ENCODE measurements at places on chromosomes 3 and 15.

GRCh38 chr3:12584083-12584482 lies 27.2 kb downstream of the MKRN2 start:
- DNase-seq, result no peak

- DNase-seq, result no peak
Observed at GRCh38 chr15:101049856-101050622, 130.9 kb downstream of the LRRK1 start.

- DNase-seq, result no peak
Observed at GRCh38 chr3:6025032-6025431, 835.9 kb upstream of the GRM7 start.

GRCh38 chr15:64456634-64457108 lies 3.7 kb upstream of the ZNF609 start:
- no peak for DNase-seq

DNA sequence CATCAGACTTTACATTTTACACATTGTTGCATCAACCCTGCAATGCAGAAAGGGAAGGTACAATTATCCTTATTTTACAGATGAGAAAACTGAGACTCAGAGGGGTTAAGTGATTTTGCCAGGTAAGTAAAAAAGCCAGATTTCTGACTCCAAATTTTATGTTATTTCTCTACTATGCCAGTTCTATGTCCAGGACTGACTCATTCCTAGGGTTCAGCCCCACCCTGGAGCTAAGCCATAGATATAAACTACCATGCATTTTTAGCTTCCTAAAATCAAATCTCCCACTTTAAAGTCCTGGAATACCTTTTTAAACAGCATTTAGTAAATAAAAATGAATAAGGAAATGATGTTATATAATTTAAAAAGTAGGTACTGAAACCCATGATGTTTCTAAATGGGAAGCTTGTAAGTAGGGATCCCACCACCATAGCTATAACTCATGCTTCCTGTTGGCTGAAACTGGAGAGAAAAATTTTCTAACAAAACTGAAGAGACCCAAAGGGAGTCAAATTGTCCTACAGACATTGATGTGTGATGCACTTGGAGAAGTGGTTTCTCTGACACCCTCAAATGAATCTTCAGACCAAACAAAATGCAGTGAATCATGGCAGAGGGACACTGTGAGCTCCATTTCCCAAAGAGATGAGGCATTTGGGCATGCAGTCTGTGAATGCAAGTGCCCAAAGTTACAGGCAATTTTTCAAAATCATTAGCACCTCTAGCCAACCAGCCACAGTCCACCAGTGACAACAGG lies 301.7 kb upstream of the UMPS start:
- no peak for DNase-seq

DNA sequence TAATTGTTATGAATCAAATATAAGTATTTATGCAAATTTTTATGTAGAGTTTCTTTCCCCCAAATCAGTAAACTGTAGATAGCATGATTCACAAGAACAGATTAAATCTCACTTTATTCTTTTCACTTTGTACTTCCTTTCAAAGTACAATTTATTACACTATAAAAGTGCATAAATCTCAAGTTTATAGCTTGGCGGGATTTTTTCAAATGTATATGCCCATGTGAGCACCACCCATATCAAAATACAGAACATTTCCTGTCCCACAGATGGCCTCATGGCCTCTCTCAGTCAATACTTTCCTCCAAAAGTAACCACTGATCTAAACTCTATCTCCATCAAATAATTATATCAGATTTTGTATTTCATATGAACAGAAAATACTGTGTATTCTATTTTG lies 196.1 kb upstream of the THRB start:
- no peak for DNase-seq

GRCh38 chr3:115876876-115877614 lies 253.7 kb downstream of the GAP43 start:
- DNase-seq, result no peak

GRCh38 chr3:70620367-70620766 lies 307.9 kb upstream of the MDFIC2 start:
- DNase-seq, result no peak

DNA sequence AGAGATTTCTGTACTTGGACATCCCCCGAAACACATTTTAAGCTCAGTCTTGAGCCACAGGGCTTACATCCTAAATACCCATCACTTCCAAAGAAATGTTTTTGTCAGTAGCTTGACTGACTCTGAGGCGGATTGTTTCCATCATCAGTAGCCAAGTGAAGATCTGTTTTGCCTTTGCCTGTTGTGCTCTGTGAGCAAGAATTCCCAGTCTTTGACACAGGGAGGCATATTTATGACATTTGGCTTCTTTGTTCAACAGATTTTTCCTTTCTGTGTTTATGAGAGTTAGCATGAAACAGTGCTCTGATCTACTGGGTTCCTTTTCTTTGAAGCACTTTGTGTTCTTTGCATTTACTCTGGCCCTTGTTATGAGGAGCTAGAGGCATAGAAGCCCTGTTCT lies 132.1 kb upstream of the CDIN1 start:
- no peak for DNase-seq

- no peak for DNase-seq
Observed at GRCh38 chr15:56241374-56242105, 2.1 kb downstream of the RFX7 start.

DNA sequence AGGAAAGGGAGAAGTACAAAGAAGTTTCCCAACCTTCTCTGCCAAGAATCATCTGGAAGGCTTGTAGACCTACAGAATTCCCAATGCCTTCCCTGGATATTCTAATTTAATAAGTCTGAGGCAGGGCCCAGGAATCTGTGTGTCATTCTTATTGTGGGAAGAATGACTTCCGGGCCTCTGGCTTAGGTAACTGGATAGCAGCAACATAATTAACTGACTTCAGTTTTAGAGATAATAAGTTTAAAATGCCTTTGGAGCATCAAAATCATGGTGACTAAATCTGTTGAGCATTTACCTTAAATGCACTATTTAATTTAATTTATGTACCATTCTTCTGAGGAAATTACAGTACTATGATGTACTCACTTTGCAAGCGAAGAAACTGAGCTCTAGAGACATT lies 44.3 kb upstream of the TM4SF1 start:
- DNase-seq, result no peak

GRCh38 chr15:48806151-48806550 lies 4.7 kb downstream of the CEP152 start:
- DNase-seq, result no peak

- DNase-seq, result no peak
Observed at GRCh38 chr3:12689997-12690711, 26.2 kb upstream of the RAF1 start.

GRCh38 chr3:186896875-186897274 lies 33.5 kb upstream of the ST6GAL1 start:
- DNase-seq, result no peak

- no peak for DNase-seq
Observed at GRCh38 chr3:152289708-152290107, 21.0 kb downstream of the MBNL1 start.

- no peak for DNase-seq
Observed at GRCh38 chr3:16132190-16132589, 42.3 kb upstream of the GALNT15 start.

DNA sequence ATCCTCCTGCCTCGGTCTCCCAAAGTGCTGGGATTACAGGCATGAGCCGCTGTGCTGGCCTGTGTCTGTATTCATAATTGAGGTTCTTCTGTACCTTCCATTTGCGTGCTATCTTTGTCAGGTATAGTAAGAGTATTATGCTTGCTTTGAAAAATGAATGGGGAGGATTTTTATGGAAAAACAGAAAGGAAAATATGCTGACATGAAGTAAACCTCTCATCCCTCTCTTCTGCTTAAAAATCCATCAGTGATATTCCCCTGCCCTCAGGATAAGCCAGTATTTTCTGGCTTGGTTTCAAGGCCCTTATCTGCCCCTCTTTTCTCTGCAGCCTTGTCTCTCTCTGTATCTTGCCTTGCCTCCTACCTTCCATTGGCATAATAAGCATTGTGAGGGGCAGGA lies 80.7 kb downstream of the NR1D2 start:
- DNase-seq, result no peak

- no peak for DNase-seq
Observed at GRCh38 chr3:190983875-190984274, 121.4 kb upstream of the GMNC start.

GRCh38 chr15:67979281-67979680 lies 74.8 kb upstream of the PIAS1 start:
- no peak for DNase-seq

GRCh38 chr3:101702726-101703125 lies 16.2 kb upstream of the RPL24 start:
- no peak for DNase-seq

GRCh38 chr15:55780292-55780691 lies 37.3 kb upstream of the PRTG start:
- DNase-seq, result no peak

- no peak for DNase-seq
Observed at GRCh38 chr15:78193731-78194567, 40.4 kb downstream of the ACSBG1 start.

DNA sequence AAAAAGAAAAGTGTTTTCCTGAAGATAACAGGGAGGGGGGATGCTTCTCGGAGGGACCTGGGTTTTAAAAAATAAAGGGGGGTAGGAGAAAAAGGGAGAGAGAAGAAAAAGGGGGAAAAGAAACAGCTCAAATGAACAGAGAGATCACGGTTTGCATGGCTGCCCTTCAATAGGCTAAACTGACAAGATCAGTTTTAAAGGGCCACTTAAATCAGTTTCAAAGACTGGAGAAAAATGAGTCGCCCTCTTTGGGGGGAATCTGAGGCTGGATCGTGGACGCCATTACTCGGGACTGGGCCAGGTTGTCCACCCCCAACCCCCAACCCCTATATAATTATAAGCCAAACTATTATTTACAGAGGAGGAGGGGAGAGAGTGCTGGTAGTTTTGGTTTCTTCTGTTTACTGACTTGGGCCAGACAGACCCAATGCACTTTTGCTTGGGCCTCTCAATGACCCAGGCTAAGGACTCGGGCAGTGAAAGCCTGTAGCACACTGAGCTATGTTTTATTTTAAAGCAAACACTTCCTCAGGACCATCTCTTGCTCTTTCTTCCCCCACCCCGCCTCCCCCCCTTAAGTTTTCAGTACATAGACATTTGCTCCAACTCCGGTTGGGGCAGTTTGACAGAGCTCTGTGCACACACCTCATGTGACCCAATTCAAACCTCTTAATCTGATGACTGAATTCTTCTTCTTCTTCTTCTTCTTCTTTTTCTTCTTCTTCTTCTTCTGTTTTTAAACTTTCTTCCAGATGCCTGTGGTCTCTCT lies 6.3 kb downstream of the NR2F2 start:
- no peak for DNase-seq

- no peak for DNase-seq
Observed at GRCh38 chr15:39538936-39539335, 41.9 kb upstream of the THBS1 start.

GRCh38 chr3:81666502-81667121 lies 94.8 kb downstream of the GBE1 start:
- no peak for DNase-seq

GRCh38 chr3:191627064-191627463 lies 166.1 kb downstream of the PYDC2 start:
- DNase-seq, result peak; percentile 9

DNA sequence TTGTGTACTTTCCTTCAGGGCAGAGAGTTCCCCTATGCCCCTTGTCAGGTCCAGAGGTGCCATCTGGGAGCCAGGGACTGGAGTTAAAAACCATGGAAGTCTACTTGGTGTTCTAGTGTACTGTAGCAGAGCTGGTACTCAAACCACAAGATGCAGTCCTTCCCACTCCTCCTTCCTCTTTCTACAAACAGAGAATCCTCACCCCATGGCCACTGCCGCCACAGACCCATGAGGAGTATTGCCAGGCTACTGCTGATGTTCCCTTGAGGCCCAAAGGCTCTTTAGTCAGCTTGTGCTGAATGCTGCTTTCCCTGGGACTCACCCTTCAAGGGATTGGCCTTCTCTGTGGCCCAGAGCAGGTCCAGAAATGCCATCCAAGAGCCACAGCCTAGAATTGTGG lies 229.2 kb upstream of the ZPLD1 start:
- DNase-seq, result no peak

- DNase-seq, result no peak
Observed at GRCh38 chr3:1501406-1502115, 408.7 kb downstream of the CNTN6 start.

GRCh38 chr3:104906001-104906639 lies 460.6 kb upstream of the ALCAM start:
- no peak for DNase-seq

- DNase-seq, result no peak
Observed at GRCh38 chr3:65484964-65485363, 553.8 kb downstream of the MAGI1 start.

DNA sequence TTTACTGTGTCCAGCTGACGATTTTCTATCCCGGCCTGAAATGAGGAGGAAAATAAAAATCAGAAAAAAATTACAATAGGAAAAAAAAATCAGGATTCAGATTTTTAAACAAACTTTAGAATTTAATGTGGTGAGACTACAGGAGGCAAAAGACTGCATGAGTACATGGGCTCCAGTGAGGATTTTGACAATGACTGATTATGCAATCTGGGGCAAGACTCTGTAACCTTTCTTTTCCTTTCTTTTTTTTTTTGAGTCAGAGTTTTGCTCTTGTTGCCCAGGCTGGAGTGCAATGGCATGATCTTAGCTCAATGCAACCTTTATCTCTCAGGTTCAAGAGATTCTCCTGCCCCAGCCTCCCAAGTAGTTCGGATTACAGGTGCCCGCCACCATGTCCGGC lies 29.9 kb downstream of the SPG11 start:
- no peak for DNase-seq

- no peak for DNase-seq
Observed at GRCh38 chr3:50388016-50388719, 28.8 kb upstream of the TMEM115 start.

GRCh38 chr3:115688418-115688817 lies 65.1 kb downstream of the GAP43 start:
- no peak for DNase-seq

GRCh38 chr3:188092648-188093047 lies 61.3 kb upstream of the LPP start:
- DNase-seq, result no peak

DNA sequence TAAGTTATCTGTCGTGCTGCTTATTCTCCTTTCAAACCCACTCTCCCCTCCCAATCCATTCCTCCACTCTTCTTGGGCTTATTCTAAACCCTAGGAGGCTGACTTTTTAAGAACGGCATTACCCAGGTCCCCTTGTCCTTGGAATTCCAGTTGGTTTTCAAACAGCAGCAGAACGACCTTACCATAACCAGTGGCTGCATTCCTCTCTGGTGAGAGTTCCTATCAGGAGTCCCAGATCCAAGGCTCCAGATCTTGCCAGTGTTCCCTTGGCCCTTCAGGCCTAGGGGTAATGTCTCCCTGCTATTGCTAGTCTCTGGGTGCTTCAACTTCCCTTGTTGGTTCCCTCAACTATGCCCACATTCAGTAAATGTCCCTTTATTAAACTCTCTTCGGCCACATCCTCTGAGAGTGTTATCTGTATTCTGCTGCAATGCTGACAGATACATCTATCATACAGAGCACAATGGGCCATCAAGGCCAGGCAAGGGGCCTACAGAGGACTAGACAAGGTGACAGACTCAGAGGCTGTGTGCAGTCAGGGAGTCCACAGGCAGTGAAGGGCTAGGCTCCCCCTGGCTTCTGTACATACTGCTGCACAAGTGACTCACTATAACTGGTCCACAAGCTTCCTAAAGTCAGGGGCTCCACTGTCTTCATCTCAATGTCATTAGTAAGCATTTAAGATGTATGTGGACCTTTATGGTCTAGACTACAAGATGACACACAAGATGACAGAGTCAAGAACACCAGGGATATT lies 10.1 kb downstream of the LYSMD2 start:
- DNase-seq, result no peak

GRCh38 chr15:40746916-40747418 lies 8.1 kb downstream of the RMDN3 start:
- no peak for DNase-seq

- no peak for DNase-seq
Observed at GRCh38 chr3:150399060-150399459, 9.0 kb upstream of the TSC22D2 start.

GRCh38 chr3:190485830-190486532 lies 27.9 kb upstream of the IL1RAP start:
- DNase-seq, result no peak

Data from hypothalamus (tissue), 51 donors.